Renal cortex interstitium (tissue), 15 donors: ENCODE measurements at places on chromosomes 6 and 20. TPM values are rescaled to one million over a fixed set of nuclear protein-coding genes. Genes with fewer than 3 reads are reported as not detected.

- DNase-seq: no peak
These were observed 13.4 kb downstream of the SLX4IP start for GRCh38 chr20:10448270-10449156.

GRCh38 chr6:32178547-32179440, 589 bp downstream of the RNF5 start:
- no peak for DNase-seq

- DNase-seq: no peak
These were observed 83.1 kb upstream of the PTPN1 start for GRCh38 chr20:50426866-50427718.

DNA sequence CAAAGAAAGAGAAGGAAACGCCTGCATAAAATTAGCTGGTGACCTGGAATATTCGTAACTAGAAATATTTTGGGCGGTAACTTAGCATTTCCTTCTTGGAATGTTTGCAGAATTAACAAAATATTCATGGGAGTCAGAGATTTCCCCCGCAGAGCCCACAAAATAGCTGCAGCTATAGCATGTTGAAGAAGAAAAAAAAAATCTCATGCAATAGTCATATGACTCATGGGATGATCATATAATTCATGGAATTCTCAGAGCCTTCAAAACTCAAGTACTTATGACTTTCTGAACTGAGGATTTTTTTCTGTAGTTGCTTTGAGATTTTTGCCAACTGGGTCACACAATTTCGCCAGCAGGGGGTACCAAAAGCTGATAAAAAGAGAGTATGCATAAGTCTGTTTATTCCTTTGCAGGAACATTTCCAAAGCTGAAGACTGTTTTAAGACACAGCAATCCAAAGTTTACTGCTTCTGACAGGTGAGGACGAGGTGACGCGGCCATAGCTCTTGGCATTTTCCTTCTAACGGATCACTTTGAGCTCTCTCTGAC, 586.0 kb upstream of the CHD6 start:
- DNase-seq: peak; percentile 22

GRCh38 chr6:17202526-17202925, 78.6 kb upstream of the RBM24 start:
- no peak for DNase-seq

GRCh38 chr6:73984571-73985210, 288.7 kb downstream of the CD109 start:
- DNase-seq: no peak

GRCh38 chr20:37971561-37972127, 61.6 kb downstream of the TTI1 start:
- no peak for DNase-seq

DNA sequence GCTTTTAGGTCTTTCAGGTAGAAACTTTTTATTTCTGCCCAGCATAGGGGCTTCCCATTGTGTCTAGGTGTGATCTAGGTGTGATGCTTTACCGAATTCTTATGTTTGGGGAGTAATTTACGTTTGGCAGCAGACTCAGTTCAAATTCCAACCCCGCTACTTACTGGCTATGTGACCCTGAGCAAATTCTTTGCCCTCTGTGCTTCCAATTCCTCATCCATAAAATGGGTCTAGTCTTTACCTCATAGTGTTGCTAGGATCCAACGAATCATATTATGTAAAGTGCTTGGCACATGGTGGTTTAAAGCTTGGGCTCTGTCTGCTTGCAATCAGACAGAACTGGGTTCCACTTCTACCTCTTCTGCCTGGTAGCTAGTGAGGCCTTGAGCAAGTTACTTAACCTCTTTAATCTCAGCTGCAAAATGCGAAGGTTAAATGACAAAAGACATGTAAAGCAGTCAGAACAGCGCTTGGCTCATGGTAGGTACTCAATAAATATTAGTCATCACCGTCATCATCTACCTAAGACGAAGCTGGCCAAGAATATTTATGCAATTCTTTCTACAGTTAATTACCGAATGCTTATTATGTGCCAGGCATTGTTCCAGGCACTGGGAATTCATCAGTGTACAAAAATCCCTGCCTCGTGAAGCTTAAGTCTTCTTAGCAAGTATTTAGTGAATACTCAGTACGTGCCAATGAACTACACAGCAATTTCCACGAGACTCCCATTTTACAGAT, 1.0 kb downstream of the NSFL1C start:
- no peak for DNase-seq

DNA sequence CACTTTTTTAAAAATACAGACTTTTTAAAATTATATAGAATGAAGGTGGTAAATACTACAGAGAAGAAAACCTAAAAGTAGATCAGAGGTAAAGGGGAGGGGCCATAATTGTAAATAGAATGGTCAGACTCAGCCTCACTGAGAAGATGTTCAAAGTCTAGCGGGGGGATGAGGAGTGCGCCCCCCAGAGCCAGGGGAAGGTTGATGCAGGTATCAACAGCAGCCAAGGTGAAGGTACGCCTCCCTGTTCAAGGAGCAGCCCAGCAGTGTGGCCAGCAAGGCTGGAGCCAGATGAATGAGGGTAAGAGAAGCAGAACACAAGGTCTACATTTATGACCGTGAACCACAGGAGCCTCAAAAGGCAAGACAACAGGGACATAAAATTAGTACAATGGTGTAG, 204.1 kb downstream of the PTPRT start:
- DNase-seq: no peak

- no peak for DNase-seq
These were observed 16.0 kb upstream of the ATRN start for GRCh38 chr20:3454831-3455230.

DNA sequence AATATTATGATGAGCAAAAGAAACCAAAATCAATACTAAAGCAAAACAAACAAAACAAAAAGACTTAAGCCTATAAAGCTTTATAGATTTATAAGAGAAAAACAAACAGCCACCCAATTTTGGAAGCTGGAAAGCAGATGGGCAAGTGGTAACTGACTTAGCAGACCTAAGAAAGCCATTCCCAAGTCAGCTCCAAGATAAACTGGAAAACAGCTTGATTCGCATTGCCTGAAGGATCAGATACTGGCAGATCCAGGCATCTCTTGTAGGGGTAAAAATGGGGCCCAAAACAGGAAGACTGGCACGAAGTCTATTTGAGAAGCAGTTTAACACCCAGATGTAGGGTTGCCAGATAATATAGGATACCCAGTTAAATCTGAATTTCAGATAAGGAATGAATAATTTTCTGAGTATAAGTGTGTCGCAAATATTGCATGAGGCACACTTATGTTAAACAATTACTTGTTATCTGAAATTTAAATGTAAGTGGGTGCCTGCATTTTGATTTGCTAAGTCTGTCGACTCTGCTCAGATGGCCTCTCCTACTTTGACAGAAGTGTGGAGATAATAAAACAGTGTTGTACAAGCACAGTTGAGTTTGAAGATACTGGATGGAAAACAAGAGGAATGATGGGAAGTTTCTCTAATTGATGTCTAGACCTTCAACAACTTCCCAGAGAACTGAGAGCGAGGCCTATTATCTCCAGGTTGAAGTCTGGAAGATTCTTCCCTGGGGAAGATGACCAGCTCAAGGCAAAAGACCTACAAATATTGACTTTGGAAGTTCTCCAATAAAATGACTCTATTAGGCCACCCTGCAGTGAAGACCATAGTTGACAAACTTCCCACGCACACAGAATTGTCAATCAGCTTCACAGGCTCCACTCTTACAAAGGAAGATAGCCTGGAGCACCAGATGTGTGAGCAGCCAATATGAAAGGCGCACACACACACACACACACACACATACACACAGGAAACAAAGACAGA, 113.4 kb downstream of the FAM50B start:
- DNase-seq: no peak

- DNase-seq: peak; percentile 34
These were observed 22.2 kb downstream of the AHI1 start for GRCh38 chr6:135475292-135475886.

DNA sequence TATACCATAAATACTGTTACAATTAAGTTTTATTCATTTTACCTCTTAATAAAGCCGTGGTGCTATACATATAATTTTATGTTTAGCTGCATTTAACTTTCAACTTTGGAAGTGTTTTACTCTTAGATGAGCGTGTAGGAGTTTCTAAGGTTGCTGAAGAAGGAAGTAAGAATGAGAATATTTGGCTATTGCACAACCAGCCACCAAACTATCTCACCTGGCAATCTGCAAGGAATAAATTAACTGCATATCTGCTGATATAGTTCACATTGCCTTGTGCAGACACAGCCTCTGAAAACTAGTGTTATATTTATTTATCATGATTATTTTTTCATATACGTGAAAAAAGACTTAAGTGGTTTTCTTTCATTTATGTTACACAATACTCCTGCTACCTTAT, 230.4 kb downstream of the PLCB1 start:
- DNase-seq: no peak

GRCh38 chr20:17533396-17533795, 2.2 kb upstream of the BFSP1 start:
- DNase-seq: no peak

GRCh38 chr6:2055911-2056310, 189.5 kb downstream of the GMDS start:
- DNase-seq: no peak

Gene CGAS
- 2.9 TPM for polyA plus RNA-seq

Gene PPP1R16B
- 7.4 TPM for polyA plus RNA-seq

Gene TFAP2C
- 1.4 TPM for polyA plus RNA-seq

Gene TGM3
- polyA plus RNA-seq: 0.58 TPM

Gene ZFP64
- 25.2 TPM for polyA plus RNA-seq
